ENCODE measurements at places on chromosomes 7 and 10.
A peak's percentile ranks its signal among the peaks of the same experiment; 100 is the strongest.

GRCh38 chr10:104657457-104657856 lies 16.4 kb downstream of the SORCS3 start:
- DNase-seq = no peak

- no peak for DNase-seq
Observed at GRCh38 chr7:16187131-16187530, 234.2 kb downstream of the CRPPA start.

- no peak for DNase-seq
Observed at GRCh38 chr10:22475651-22476600, 130.6 kb downstream of the SPAG6 start.

- no peak for DNase-seq
Observed at GRCh38 chr7:55026086-55026790, 7.4 kb downstream of the EGFR start.

DNA sequence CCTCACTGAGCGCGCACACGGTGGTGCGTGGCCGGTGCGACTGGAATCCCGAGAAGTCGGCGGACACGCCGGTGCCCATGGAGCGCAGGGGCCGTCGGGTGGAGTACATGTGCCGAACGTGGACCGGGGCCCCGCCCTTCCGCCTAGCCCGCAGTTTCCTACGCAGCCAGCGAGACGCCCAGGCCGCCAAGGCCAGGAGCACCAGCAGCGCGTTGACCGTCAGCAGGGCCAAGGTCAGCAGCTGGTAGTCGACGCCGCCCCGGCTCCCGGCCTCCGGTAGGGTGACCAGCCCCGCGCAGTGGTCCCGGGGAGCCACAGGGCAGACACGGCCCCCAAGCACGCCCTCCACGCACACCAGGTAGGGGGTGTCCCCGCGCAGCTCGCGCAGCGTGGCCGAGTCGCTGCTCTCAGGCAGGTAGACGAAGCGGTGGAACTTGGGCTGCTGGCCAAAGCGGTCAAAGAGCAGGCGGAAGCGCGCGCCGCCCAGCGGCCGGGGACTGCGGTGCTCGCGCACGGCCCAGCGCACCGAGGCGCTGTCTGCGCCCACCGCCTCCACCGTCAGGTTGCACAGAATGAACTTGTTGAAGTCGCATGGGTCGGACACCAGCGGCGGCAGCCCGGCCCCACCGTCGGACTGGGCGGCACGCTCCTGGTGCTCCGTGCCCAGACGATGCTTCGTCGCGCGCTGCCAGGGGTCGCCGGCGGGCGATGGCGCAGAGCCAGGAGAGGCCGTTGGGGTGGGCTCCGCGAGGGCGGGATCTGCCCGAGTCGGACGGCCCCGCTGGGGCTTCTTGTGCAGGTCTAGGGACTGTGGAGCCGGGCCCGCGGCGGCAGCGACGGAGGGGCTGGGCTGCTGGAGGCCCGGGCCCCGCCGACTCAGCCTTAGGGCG lies 2.2 kb downstream of the TRIL start:
- DNase-seq = peak; percentile 78

DNA sequence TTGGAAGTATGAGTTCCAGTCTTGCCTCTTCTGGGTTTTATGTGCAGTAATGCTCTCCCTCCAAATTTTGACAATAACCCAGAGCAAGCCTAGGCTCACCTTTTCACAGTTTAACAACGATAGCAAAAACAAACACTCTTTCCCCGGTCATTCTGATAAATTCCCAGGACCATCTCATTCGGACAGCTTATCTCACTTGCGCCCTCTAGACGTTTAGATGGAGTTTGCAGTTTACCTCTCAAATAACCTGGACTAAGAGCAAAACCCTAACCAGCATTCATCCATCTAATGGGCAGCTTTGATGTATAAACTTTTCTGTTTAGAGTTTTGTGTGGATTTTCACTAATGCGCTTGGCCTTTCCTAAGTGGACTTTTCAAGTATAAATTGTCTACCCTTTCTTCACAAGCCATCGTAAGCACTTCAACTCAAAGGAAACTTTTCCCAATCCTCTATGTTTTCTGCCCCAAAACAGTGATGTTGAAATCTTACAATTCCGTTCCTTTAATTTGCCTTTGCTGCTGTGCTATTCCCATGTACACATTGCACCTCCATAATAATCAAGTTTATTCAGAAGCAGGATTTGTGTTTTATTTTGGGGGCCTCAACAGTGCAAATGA lies 114.9 kb downstream of the HDAC9 start:
- DNase-seq = peak; percentile 37

GRCh38 chr7:32070406-32071360 lies at the start of gene PDE1C:
Gene PDE1C (minus strand): TSS chr7:32070407.
- DNase-seq = no peak

- peak; percentile 69 for DNase-seq
Observed at GRCh38 chr7:36670585-36671431, 53.5 kb downstream of the AOAH start.

DNA sequence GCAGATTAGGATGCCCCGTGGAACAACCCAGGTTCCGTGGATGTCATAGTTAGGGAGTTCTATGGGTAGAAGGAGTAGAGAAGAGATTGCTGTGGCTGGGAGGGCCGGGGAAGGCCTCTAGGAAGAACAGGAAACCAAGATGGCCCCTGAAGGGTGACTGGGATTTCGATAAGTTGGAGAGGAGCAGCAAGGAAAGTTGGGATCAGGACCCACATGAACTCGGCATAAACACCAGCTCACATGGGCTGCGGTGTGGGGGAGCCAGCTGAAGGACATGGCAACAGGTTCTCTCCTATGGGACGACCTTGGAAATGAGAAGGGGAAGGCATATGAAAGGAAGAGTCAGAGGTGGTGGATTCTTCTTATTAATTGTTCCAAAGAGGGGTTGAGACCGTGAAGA lies 333.7 kb upstream of the SHH start:
- no peak for DNase-seq

DNA sequence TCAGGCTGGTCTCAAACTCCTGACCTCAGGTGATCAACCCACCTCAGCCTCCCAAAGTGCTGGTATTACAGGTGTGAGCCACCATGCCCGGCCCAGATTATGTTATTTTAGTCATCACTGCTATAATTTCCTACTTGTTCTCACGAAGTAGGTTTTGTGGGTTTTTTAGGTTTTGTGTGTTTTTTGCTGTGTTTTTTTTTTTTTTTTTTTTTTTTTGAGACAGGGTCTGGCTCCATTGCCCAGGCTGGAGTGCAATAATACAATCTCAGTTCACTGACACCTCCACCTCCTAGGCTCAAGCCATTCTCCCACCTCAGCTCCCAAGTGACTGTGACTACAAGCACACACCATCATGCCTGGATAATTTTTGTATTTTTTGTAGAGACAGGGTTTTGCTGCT lies 20.9 kb upstream of the ANAPC16 start:
- no peak for DNase-seq

GRCh38 chr10:86105640-86106039 lies 261.0 kb downstream of the GRID1 start:
- no peak for DNase-seq

- DNase-seq = no peak
Observed at GRCh38 chr10:56370217-56371113, 9.4 kb upstream of the ZWINT start.

GRCh38 chr10:132609211-132609610 lies 71.6 kb downstream of the INPP5A start:
- DNase-seq = no peak

- DNase-seq = peak; percentile 29
Observed at GRCh38 chr7:25675789-25676474, 447.6 kb upstream of the NPVF start.

DNA sequence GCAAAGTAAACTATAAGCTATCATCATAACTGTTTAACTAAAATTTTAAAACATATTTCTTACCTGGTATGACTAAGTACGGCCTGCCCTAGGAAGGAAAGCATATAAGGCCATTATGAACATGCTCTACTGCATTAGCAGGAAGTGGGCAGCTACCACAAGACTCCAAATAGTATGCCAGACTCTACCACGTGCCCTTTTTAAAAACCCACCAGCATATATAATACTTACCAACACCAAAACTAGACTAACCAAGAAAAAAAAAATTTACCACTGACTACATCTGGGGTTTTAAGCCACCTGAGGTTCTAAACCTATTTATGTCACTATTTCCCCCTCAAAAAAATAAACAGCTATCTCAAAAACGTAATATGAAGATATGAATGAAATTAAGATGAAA lies 30.1 kb downstream of the NUDCD3 start:
- DNase-seq = no peak

- DNase-seq = no peak
Observed at GRCh38 chr10:118276727-118277126, 65.4 kb downstream of the FAM204A start.

GRCh38 chr7:69624435-69625230 lies 26.4 kb downstream of the AUTS2 start:
- peak; percentile 45 for DNase-seq

DNA sequence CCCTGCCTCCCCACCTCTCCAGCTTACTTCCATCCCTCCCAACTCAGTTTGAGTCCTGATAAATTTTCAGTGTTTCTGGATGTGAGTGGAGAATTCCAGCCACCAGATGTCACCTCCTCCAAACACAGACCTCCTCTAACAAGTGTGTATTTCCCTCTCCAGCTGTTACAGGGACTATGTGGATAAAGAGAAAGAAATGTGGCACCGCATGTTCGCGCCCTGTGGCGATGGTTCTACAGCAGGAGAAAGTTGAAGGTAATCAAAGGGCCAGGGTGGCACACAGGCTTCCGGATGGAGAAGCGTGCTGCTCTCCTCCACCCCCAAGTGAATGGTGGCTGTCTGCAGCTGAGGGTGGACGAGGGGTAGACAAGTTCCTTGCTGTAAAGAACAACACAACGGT lies 14.7 kb downstream of the FKBP6 start:
- DNase-seq = peak; percentile 35

DNA sequence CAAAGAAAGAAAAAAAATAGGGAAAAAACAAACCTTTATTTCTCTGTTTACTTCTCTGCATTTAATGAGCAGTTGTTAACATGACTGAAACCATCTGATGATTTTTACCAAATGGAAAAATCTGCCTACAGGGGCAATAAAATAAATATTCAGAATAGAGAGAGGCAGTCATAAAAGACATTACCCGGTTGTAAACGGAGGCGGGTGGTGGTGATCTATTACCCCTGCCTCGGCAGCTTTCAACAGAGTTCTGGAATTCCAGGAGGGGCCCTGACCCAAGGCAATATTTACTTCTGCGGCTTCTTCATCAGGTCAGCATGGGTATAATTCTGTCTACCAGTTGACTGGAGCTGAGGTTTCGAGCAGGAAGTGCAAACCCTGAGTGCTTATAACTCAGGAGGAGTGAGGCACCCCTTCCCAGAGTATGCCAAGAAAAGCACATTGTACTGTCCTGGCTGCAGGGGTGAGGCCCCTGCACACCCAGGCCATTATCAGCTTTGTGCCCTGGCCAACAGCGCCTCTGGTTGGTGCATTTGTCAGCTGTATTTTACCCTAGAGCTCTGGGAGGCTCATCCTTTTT lies 8.2 kb upstream of the CXCL12 start:
- no peak for DNase-seq

DNA sequence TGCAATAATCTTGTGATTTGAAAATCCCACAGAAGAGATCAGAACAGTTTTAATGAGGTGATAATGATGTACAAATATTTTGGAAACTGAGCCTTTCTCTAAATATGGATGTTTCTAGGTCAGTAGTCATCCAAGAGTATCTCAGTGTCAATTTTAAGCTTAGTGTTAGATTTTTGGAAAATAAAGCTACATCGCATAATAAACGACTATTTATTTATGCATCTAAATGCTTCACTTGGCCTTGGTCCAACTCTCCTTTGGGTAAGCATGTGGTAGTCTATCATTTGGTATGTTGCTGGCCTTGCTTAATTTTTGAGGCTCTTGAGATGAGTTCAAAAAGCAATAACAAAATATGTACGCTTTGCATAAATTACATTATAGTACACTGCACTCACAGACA lies 5.4 kb upstream of the PPP1R9A start:
- DNase-seq = no peak

GRCh38 chr7:102836977-102837376 lies 75.8 kb upstream of the LRRC17 start:
- no peak for DNase-seq

DNA sequence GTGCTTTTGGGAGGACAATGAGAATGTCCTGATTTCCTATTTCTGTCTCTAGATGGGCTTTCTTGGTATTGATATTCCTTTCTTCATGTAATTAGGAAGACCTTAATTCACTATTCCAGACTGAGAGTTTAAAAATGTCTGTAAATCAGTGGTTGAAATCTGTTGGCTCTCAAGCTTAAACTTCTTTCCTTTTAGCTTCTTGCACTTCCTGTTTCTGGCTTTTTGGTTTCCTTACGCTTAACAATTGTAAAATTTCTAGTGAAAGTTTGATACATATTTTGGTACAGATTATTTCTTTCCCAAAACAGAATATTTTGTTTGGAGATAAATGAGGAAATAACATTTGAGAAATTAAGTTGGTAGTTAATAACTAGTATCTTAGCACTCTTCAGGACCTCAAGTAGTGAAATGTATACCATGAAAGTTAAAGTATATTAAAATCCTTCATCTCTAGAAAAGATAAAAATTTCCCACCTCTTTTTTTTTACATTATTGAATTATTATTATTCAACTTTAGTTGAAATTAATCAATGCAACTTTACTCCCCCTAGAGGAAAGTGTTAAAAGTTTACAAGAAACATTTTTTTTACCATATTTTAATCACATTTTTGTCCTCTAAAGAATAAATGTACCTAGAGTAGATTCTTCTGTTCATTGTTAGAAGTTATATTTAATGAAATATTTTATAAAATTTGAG lies 137.2 kb downstream of the PHTF2 start:
- no peak for DNase-seq

DNA sequence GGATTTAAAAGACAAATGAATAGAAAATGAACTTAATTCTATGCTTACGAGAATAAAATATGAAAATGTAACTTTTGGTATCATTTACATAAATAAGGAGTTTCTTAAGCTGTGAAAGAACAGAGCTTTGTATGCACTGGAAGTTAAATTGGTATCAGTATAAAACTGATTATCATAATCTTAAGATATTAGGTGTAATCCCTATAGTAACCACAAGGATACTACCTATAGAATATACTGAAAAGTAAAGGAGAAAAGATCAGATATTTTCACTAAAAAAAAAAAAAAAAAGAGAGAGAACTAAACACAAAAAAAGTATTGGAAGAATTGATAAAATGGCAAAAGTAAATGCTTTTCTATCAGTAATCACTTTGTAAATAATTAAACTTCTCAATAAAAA lies 100.1 kb downstream of the TWIST1 start:
- no peak for DNase-seq

GRCh38 chr7:134031835-134032617 lies 95.1 kb upstream of the LRGUK start:
- DNase-seq = no peak

GRCh38 chr7:138645284-138645683 lies 55.9 kb downstream of the SVOPL start:
- no peak for DNase-seq

DNA sequence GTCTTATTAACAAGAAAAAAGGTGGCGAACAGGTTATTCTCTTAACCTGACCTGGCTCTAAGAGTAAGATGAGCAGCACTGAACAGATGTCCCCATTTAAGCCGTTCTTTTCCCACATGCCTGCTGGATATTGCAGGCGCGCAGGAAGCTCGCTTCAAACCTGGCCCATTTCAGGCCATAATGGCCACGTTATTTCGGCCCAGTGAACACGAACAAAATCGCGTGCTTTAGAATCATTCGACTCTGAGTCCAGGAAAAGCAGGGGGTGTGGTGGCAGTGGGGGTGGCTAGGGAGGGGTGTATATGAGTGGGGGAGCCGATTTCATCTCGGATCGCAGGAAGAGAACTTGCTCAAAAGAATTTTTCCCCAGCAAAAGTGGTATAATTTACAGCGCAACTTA lies 6.6 kb upstream of the SP8 start:
- no peak for DNase-seq

- DNase-seq = no peak
Observed at GRCh38 chr7:69996121-69996520, 397.8 kb downstream of the AUTS2 start.

- no peak for DNase-seq
Observed at GRCh38 chr7:113790025-113790424, 128.8 kb downstream of the PPP1R3A start.

Data from BE2C (cell line).